ENCODE measurements at places on chromosomes 2 and 18. TPM values are rescaled to one million over a fixed set of nuclear protein-coding genes. Genes with fewer than 3 reads are reported as not detected.
A peak's percentile ranks its signal among the peaks of the same experiment; 100 is the strongest.

The ASIC4 gene
- total RNA-seq, result 13.5 TPM

The IL36G gene
- not detected for total RNA-seq

The SLC9A4 gene
- 0.04 TPM for total RNA-seq

The FBXO36 gene
- 0.29 TPM for total RNA-seq

The ARHGAP15 gene
- total RNA-seq, result 4.2 TPM

The ERFE gene
- total RNA-seq, result 6.5 TPM

The REEP1 gene
- 0.18 TPM for total RNA-seq

The CPLX4 gene
- not detected for total RNA-seq

DNA sequence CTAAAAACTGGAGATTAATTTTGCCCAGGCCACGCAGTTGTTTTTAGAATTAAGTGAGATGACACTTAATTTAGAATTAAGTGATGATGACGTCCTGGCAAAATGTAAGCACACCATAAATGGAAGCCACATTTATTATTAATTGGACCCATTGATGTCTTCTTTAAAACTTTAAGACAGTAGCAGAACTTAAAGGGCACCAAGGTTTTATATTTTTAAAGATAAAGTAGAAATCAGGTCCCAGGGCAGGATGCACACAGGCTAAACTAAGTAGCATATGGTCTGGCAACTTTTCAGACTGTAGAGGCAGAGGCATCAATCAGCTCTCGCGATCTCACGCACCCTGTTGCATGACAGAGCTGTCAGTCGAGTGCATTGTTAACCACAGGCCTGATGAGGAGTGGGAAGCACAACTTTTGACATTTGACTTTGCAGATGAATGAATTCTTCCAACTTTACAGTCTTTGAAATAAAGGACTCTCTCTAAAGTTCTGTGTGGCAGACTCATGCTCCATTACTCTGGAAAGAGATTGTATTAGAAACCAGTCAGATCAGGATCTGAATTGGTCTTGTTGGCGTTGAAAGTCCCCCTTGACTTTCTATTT lies 232.4 kb downstream of the CD226 start:
- H3K4me1 ChIP-seq, result no peaks in the 10 kb centered on the region
- no peak overlapping the region for H3K27ac ChIP-seq
- no peak for DNase-seq
- H3K27me3 ChIP-seq, result no peaks in the 10 kb centered on the region
- no peaks in the 10 kb centered on the region for H3K36me3 ChIP-seq

DNA sequence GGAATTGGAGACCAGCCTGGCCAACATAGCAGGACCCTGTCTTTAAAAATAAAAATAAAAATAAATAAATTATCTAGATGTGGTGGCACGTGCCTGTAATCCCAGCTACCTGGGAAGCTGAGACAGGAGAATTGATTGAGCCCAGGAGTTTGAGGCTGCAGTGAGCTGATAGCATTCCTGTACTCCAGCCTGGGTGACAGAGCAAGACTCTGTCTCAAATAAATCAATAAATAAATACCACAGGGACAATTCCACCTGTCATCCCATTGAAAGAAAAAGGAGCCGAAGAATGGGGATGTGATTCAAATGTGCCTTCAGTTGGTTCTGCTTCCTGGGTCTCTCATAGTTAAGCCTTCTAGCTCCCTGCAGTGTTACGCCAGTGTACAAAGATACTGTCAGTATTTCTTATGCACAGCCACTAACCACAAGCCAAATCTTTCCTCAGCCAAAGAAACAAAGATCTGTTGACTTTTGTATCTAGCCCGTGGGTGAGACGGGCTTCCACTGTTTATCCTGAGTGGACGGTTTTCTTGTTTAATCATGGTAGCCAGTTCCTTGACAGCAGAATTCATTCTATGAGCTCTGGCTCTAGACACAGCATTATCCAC lies 12.6 kb downstream of the LGALSL start:
- DNase-seq, result no peak
- no peaks in the 10 kb centered on the region for H3K4me1 ChIP-seq
- H3K27me3 ChIP-seq, result peaks cover 10% of the 10 kb centered on the region
- H3K27ac ChIP-seq, result no peak overlapping the region
- H3K36me3 ChIP-seq, result no peaks in the 10 kb centered on the region
- no peak overlapping the region for H3K4me3 ChIP-seq

DNA sequence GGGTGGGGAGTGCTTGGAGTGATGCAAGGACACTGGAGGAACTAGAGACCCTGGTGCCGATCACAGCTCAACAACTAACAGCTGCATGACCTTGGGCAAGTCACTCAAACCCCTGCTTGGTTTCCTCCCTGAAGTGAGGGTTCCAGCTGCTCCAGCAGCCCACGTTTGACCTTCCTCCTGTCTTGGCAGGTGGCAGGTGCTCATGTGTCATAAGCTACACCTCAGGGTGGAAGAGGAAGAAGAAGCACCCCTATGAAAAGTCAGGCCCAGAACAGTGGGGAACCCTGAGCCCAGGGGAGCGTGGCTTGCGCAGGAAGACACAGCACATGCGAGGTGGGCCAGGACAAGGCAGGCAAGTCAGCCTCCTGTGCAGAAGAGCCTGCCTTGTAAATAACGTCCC lies 42.4 kb downstream of the MRPL35 start:
- no peak for DNase-seq
- peaks cover 44% of the 10 kb centered on the region for H3K27me3 ChIP-seq
- H3K27ac ChIP-seq, result no peak overlapping the region
- no peaks in the 10 kb centered on the region for H3K36me3 ChIP-seq

DNA sequence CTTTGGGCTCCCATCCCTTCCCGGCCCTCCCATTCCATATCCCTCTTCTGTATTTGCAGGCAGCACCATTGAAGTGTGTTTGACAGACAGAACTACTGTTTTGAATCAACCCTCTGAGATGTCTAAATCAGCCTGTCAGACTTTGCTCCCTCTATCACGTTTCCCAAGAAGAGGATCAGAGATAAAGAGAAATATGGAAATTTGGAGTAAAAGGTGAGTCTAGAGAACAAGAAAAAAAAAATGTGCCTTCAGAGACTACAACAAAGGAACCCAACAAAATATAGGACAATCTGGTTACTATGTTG lies 133.4 kb upstream of the NCK2 start:
- no peak overlapping the region for H3K27ac ChIP-seq
- H3K4me3 ChIP-seq, result no peak overlapping the region
- no peaks in the 10 kb centered on the region for H3K27me3 ChIP-seq
- peaks cover 7% of the 10 kb centered on the region for H3K4me1 ChIP-seq
- DNase-seq, result no peak

DNA sequence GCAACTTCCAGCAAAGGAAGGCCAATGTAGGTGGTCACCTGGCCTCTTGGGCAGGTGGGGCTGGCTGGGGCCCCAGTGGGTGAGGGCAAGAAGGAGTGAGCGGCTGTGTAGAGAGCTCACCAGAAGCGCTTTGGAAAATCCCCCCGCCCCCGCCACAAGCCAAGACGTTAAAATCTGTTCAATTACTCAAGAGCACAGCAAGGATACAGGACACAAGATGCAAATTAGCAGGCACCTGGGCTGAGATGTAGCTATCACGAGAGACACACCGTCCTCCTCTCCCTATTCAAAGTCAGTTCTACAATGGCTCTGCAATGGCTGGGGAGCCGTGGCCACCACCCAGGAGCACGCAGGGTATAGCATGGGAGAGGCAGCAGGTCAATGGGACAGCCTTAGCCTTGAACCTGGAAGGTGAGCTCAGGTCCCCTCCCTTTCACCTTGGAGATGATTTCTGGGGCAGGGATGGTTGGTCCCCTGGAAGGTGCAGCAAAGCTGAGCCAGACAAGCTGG lies 38.5 kb upstream of the GPR17 start:
- H3K4me3 ChIP-seq, result no peak overlapping the region
- no peak for DNase-seq
- no peak overlapping the region for H3K27ac ChIP-seq
- no peaks in the 10 kb centered on the region for H3K36me3 ChIP-seq

GRCh38 chr18:9653390-9653789 lies 39.0 kb upstream of the PPP4R1 start:
- H3K27ac ChIP-seq, result no peak overlapping the region
- no peaks in the 10 kb centered on the region for H3K4me1 ChIP-seq
- H3K27me3 ChIP-seq, result no peaks in the 10 kb centered on the region
- H3K4me3 ChIP-seq, result no peak overlapping the region
- no peak for DNase-seq

DNA sequence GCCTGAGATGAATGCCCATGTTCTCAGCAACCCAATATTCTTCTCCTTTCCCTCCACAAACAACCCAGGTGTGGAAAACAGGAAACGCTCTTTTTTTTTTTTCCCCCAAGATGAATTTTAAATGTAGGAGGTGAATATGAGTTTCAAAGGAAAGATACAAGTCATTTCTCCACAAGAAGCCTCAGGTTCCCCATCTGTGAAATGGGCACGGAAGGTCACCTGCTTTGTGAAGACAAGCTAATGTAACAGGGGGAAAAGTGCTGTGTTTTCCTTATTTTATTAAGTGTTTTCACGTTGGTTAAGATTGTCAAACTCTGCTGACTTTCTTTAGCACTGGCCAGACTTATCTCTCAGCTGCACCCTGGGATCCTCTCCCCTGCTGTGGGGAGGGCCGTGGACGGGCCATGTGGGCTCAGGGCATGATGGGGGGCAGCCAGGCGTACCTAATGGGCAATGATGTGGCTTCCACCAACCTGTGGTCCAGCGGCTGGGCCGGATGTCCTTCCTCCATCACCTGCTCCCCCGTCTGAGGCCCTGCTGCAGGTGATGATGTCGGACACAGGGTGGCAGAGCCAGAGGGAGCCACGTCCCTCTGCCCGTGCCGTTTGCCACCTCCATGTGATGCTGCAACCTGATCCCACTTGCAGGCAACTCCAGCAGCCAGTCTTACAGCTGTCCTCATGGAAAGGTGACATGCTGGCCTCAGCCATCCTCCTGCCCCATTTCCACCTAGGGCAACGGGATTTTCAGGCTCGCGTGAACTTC lies 130.0 kb upstream of the PXDN start:
- no peak overlapping the region for H3K4me3 ChIP-seq
- no peaks in the 10 kb centered on the region for H3K36me3 ChIP-seq
- H3K27me3 ChIP-seq, result no peaks in the 10 kb centered on the region
- DNase-seq, result no peak

DNA sequence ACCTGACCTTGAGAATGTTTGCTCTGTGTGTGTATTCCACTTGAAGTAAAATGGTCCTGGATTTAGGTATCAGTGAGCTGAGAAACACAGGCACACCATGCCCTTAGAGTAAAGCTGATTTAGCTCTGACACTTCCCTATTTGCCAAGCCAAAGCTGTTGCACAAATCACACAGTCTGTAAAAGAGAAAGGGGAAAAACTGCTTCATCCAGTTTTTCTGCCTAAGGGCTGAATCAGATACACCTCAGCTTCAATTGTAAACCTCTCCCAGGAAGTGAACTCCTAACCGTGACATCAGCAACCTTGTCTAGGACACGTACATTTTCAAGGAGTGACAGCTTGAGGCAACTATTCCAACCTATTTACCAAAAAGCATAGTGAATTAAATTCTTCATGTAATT lies 150.4 kb downstream of the NR4A2 start:
- no peak overlapping the region for H3K27ac ChIP-seq
- H3K36me3 ChIP-seq, result no peaks in the 10 kb centered on the region

GRCh38 chr2:68031542-68032160 lies 31.2 kb downstream of the C1D start:
- no peaks in the 10 kb centered on the region for H3K27me3 ChIP-seq
- H3K36me3 ChIP-seq, result no peaks in the 10 kb centered on the region
- no peak overlapping the region for H3K4me3 ChIP-seq
- DNase-seq, result peak; percentile 46

- H3K27ac ChIP-seq, result no peak overlapping the region
- no peaks in the 10 kb centered on the region for H3K27me3 ChIP-seq
- DNase-seq, result no peak
- H3K4me3 ChIP-seq, result no peak overlapping the region
- H3K36me3 ChIP-seq, result peaks cover 23% of the 10 kb centered on the region
Measured at GRCh38 chr2:206116278-206116677, 30.3 kb upstream of the INO80D start.

- no peak overlapping the region for H3K4me3 ChIP-seq
- no peaks in the 10 kb centered on the region for H3K36me3 ChIP-seq
- no peaks in the 10 kb centered on the region for H3K4me1 ChIP-seq
- DNase-seq, result no peak
Measured at GRCh38 chr2:96102596-96103186, 13.7 kb downstream of the ADRA2B start.

- no peaks in the 10 kb centered on the region for H3K27me3 ChIP-seq
- H3K4me1 ChIP-seq, result no peaks in the 10 kb centered on the region
- no peak for DNase-seq
- no peaks in the 10 kb centered on the region for H3K36me3 ChIP-seq
Measured at GRCh38 chr2:190722061-190722759, 73.3 kb downstream of the NAB1 start.

- H3K27me3 ChIP-seq, result peaks cover 26% of the 10 kb centered on the region
- no peaks in the 10 kb centered on the region for H3K4me1 ChIP-seq
- no peaks in the 10 kb centered on the region for H3K36me3 ChIP-seq
- no peak for DNase-seq
Measured at GRCh38 chr18:46352520-46353250, 248.5 kb downstream of the HAUS1 start.

DNA sequence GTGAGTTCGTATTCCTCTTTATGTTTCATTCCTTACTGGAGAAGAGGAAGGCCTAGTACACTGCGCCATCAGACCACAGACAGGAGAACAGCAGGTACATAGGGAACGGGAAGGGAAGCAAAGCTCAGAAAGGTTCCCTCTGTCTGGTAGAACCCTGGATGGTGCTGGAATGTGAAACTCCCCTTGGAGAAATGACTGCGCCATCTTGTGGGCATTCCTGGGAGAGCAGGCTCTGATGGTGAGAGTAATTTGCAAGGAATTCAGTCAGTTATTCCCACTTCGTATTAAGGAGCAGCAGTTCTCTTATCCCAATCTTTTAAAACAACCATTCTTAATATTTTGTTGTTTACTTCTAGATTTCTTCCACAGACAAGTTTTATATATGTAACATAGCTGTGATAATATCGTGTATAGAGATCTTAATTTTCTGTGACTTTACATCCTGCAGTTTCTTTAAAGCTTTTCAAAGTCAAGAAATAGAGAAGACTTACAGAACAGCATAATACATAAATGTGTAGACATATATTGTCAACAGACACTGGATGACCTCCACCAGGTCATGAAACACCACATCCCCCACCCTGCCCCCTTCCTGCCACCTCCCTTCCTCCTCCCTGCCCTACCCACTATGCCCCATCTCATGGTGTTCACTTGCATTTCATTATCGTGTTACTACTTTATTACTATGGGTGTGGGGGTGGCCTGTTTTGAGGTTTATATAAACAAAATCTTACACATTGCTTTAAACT lies 83.9 kb downstream of the ARHGEF4 start:
- H3K27me3 ChIP-seq, result peaks cover 15% of the 10 kb centered on the region
- no peak overlapping the region for H3K27ac ChIP-seq
- peak; percentile 75 for DNase-seq
- no peaks in the 10 kb centered on the region for H3K36me3 ChIP-seq
- no peak overlapping the region for H3K4me3 ChIP-seq
- H3K4me1 ChIP-seq, result no peaks in the 10 kb centered on the region

DNA sequence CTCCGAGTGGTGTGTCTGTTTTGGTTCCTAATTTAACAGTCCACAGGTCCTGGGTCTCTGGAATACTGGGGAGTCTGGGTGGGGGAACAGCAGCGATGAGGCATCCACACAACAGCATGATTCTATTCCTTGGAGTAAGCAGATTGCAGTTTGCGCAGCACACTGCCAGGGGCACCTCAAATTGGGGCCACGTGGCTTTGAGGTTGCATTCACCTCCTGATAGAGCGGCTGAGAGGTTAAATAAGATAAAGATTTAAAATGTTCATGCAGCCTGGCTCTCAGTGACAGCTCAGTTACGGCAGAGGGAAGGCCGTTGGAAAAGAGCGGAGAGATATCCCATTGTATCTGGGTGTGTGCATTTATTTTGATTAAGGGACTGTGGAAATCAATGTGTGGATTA lies 202.3 kb downstream of the ASB1 start:
- H3K27ac ChIP-seq, result no peak overlapping the region
- peaks cover 10% of the 10 kb centered on the region for H3K27me3 ChIP-seq
- no peak overlapping the region for H3K4me3 ChIP-seq
- no peak for DNase-seq
- H3K4me1 ChIP-seq, result no peaks in the 10 kb centered on the region

All from K562 (cell line).